ENCODE measurements at places on chromosomes 16 and 17.
A peak's percentile ranks its signal among the peaks of the same experiment; 100 is the strongest.

- DNase-seq, result no peak
Observed at GRCh38 chr17:47869114-47869513, 18.2 kb upstream of the SP6 start.

DNA sequence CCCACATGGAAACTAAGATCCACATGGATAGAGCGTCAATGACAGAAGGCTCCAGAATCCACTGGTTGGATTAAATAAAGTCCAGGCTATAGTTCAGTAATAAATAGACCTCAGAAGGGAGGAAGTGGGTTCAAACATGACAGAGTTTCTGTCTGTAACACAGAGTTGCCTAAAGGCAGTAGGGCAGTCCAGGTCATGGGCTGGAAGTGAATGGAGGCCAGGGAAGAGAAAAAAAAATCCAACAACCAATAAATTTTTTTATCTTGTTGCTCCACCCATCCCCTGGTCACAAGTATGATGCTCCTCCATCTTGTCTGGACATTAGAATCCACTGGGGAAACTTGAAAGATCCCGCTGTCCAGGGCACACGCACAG lies 92.4 kb downstream of the RGS9 start:
- no peak for DNase-seq

- no peak for DNase-seq
Observed at GRCh38 chr16:16151315-16151714, 72.0 kb downstream of the ABCC6 start.

DNA sequence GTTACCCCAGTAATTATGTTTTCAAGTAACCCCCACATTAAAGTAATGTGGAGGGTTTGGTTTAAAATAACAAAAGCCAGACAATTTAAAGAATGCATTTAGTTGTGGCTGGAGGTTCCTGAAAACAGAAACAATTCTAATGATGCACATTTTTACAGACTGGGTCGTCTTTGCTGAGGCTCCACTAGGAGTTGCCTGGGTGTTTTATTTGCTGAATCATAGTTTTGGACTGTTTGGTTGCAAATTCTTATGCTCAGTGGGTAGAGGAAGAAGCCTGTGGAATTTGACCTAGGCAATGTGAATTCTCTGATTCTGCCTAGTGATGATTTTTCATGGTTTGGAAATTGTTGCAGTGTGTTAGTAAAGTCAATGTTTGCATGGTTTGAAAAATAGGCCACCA lies 16.3 kb downstream of the SHISA9 start:
- no peak for DNase-seq

- no peak for DNase-seq
Observed at GRCh38 chr17:50861822-50862528, 4.2 kb downstream of the TOB1 start.

DNA sequence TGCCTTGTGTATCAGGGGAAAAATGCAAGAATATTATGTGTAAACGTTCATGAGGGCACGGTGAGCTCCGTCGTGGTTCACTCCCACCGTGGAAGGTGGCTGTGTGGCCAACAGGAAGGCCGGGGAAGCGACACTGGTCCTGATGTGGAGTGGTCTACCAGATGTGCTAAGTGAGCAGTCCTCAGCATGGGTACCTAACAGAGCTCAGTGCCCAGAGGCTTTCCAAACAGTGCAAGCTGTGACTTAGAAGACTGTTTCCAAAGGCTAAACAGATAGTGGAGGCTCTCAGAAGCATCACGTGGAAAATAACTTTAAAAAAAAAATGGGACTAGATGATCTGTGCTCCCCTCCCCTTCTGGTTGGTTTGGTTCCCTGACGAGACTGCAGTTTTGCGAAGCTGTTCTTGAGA lies 199.3 kb upstream of the CHMP6 start:
- DNase-seq, result no peak

DNA sequence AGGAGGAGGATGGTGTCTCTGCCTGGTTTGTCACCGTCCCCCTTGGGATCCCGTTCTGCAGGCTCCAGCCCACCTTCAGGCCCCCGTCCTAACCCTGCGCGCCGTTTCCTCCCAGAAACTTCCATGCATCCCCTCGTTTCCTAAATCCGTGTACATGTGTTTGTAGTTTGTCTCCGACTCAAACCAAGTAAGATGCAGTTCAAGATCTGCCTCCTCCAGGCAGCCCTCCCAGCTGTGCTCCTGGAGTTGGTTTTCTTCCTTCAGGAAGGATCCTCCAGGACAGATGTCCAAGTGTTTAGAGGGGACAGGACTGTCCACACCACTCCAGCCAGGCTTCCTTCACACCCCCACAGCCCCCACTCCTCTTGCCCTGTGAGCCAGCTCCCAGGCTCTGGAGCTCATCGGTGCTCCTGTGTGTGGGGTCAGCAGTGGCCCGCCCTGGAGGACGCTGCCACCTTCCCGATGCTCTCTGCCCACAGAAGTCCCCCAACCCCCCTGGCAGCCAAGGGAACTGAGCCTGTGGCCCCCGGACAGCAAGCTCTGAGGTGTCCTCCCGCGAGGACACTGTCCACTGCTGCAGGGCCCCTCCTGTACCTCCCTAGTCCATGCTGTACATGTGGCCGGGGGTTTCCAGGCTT lies 11.3 kb downstream of the BAIAP2 start:
- DNase-seq, result no peak

DNA sequence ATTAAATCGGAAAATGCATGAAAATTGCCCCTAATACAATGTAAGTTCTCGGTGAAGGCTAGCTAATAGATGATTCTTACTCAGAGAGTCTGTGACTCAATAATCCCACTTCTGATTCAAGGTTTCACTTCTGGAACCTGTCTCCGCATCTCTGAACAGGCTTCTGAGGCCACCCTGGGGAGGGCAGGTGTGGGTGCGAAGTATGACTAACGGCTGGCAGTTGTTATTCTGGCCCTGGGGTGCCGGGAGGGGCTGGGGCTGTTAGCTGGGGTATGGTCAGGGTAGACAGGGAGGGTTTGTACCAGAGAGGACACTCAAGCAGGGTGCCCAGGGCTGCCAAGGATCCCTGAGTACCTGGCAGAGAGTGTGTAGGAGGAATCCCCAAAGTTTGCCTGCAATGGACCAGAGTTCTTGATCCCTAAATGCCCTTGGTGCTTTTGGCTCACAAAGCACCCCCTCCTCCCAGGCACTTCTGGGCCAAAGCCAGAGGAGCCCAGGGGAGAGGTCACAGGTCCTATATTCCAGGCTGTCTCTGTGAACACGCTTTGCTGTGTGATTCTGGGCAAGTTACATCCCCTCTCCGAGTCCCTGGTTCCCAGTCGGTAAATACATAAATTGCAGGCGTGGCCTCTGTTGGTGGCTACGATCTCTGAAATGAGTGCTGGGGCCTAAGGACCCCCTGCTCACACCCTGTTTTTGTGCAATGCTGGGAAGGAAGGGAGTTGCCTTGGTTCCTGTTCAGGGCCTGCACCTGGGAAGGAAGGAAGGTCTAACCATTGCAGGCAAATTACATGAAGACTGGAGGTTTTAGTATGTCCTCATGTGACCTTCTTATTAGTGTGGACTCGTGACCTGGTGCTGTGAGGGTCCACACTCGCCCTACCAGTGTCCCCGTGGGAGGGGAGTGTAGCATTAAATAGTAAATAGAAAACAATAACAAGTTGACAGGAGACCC lies 49.9 kb upstream of the CPNE2 start:
- DNase-seq, result no peak

- DNase-seq, result no peak
Observed at GRCh38 chr17:76811834-76812233, 56.4 kb upstream of the MGAT5B start.

- DNase-seq, result peak; percentile 70
Observed at GRCh38 chr17:64682261-64683181, 20.4 kb upstream of the SMURF2 start.

Measured in RKO (cell line).